ENCODE measurements at places on chromosomes 13 and 19.

GRCh38 chr19:11446652-11447301, 11.3 kb downstream of the PRKCSH start:
- DNase-seq, result no peak

DNA sequence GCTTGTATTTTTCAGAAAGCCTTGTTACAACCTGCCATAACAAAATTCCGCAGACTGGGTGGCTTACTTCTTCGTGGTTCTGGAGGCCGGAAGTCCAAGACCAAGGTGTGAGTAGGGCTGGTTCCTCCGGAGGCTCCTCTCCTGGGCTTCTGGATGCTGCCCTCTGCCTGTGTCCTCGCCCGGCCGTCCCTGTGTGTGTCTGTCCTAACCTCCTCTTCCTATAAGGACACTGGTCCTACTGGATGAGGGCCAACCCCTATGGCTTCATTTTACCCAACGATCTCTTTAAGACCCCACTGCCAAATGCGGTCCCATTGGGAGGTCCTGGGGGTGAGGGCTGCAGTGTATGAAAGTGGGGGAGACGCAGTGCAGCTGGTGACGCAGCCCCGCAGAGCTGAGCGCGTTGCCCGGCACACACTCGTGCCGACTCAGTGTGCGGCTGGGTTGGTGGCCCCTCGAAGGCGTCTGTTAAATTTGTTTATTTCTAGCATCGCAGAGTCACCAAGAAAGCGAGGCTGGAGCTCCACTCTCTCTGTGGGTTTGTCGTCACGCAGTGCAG, 116.7 kb downstream of the SOX1 start:
- DNase-seq, result no peak

DNA sequence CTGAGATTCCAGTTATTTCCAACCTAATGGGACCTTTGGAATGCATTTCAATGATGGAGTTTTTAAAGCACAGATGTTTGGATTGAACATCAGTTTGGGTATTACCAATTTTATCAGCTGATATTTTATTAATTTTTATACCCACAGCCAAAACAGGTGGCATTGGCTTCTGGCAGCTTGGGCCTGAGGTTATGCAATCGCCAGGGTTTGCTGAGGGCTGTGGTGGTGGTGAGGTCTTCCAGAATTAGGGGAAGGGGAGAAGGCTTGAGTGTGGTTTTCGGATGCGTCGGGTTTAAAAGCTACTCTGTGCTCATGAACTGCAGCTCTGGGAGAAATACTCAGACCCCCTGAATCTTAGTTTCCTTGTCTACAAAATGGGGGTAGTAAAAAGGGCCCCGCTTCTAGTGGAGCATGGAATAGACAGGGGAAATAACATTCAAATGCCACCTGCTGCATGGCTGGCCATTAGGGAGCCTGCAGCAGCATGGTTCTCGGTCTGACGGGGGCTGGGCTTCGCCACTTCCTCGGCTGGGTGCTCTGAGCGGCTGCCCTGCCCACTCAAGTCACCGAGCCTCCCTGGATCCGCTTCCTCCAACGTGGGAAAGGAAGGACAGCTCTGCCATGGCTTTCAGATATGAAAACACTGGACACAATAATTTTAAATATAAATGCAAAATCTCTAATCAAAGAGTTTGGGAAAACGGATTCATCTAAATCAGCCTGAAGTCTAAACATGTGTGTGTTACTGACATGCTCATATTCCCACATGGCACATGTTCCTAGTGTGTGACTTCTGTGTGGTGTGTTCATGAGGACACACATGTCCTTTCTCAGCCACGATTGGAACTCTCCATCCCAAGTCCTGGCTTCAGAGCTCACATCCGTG, 35.2 kb downstream of the ADPRHL1 start:
- DNase-seq, result no peak

GRCh38 chr19:459724-460511, 915 bp downstream of the SHC2 start:
- DNase-seq, result no peak

- no peak for DNase-seq
Observed at GRCh38 chr19:810077-810855, 11.5 kb downstream of the PLPPR3 start.

DNA sequence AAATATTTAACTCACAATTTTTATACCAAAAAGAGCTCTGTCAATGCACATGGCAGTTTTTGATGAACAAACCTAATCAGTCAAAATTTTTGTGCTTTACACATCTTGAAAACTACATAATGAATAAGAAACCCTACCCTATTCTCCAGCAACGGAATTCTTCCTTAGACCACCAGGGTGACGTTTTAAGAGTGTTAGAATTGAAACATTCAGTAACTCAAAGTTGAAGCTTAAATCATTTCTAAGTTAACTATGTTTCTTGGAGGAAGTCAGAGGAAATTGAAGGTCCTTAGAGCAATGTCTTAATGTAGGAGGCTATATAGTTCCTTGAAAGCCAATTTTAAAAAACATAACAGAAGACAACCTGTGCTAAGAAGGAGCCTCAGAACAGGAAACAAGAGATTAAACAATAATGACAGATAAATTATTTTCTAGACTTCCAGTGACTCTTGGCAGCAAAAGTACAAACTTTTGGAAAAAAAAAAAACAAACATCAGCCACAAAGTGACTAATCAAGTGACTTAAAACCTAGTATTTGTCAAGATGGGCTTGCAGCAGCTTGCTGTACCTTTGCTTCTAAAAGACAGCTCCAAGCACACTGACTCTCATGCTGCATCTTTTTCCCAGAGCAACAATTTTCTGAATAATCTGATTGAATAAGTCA, 6.2 kb downstream of the SPRY2 start:
- DNase-seq, result no peak

DNA sequence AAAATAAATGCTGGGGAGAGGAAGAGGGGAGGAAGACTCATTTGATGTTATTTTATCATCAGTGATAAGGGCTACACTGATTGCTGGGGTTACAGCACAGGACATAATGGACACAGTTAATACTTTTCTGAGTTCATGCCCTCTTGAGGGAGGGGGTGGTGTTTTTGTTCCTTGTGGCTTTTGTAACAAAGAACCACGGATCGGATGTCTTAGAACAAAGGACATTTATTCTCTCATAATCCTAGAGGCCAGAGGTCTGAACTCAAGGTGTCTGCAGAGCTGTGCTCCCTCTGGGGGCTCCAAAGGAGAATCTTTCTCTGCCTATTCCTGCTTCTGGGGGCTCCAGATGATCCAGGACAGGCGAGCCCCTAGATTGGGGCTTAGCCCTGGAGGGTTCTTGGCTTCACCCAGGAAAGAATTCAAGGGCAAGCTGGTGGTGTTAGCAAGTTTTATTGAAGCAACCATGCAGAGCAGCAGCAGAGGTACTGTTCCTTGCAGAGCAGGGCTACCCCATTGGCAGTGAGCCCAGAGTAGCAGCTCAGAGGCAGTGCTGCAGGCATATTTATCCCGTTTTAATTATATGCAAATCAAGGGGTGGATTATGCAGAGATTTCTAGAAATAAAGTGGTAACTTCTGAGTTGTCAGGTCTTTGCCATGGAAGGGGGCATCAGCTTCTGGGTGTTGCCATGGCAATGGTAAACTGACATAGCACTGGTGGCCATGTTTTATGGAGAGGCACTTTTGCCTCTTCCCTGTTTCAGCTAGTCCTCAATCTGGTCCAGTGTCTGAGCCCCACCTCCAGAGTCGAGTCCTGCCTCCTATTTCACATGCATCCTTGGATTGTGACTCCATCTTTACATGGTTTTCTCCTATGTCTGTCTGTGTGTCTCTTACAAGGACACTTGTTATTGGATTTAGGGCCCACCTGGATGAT, 18.0 kb downstream of the VAV1 start:
- peak; percentile 65 for DNase-seq

- DNase-seq, result no peak
Observed at GRCh38 chr13:49733181-49733951, 42.1 kb upstream of the EBPL start.

- DNase-seq, result peak; percentile 44
Observed at GRCh38 chr13:114174529-114174961, 4.5 kb upstream of the CFAP97D2 start.

DNA sequence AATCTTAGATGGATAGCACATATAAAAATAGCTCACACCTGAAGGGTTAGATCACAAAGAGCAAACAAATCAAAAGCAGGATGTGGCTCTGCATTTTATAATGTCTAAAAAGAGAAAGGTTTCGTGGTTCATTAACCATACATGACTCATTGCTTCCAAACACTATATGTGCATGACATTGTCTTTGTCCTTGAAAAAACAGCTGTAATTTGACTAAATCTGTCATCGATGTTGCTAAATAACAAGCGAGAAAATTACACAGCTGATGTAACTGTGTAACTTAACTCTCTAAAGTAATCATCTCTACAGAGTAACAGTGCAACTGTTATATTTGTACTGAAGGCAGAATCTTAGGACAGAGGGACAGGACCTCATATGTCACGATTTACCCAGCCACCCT, 383.1 kb upstream of the GPC6 start:
- no peak for DNase-seq

- no peak for DNase-seq
Observed at GRCh38 chr13:40920826-40921225, 98.3 kb downstream of the ELF1 start.

GRCh38 chr19:16066611-16067104, 9.6 kb upstream of the TPM4 start:
- no peak for DNase-seq

DNA sequence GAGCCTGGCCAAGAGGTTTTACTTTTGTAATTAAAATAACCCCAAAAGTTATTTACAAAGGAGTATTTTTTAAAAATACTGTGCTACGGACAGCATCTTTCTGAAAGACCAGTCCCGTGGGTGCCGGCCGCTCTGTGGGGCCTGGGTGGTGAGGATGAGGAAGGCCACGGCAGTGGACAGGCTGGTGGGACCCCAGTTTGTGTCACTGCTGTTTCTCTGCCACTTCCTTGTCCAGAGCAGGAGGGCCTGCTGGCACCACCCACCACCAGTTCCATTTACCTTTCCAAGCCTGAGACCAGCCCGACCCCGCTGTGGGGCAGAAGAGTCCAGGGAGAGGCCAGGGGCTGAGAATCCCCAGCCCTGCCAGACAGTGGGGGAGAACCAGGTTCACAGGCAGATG, 23.8 kb downstream of the ELAVL1 start:
- no peak for DNase-seq

- DNase-seq, result no peak
Observed at GRCh38 chr13:23411706-23412105, 21.8 kb downstream of the SACS start.

- DNase-seq, result no peak
Observed at GRCh38 chr19:55312621-55313512, 12.3 kb downstream of the TMEM150B start.

DNA sequence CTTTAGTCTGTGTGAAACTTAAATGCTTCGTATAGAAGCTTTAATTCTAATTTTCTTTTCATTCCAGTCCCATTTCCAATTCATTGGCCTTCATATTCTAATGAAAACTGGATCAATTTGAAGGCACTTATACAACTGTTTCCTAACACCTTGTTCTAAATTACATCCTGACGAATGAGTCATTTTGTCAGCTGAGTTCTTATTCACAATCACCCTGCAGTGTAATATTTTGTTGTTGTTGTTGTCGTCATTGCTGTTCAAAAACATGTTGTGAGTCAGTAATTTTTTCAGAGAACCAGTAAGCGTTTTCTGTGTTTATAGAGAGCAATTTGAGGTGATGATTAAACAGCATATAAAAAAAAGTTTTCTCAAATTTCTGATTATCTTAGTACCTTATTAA, 290.0 kb downstream of the PCDH9 start:
- no peak for DNase-seq

GRCh38 chr13:71137101-71137500, 729.9 kb downstream of the DACH1 start:
- no peak for DNase-seq

DNA sequence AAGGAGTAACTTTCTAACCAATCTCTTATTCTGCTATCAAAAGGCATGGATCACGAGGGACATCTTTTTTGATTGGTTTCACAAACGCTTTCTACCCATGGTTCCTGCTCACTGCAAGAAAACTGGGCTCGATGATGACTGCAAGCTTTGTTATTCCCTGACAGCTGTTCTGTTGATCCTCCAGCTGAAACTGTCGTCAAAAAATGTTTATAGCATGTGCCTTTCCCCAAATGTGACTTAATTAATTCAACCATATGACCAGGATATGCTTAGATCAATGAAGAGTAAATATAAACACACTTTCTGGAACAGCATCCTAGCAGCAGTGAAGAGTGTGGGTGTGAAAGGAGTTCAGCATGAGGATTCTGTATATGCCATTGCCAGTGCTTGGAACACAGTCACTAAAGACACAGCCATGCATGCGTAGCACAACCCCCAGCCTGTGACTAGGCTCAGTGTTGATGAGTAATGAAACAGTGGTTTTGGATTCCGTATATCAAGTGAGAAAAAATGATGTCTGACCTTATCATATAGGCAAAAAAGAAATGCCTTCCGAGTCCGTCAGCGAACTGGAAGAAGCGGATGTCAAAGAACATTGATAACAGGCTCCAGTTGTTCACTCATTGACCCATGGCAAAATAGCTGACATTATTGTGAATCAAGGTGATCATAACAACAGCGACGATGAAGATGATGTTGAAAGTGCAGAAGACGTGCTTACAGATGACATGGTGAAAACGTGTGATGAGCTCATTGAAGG, 347.4 kb downstream of the FGF9 start:
- DNase-seq, result no peak

GRCh38 chr19:36488118-36488845, 1.1 kb downstream of the ZNF566 start:
- no peak for DNase-seq

GRCh38 chr13:50144246-50145160, 129.3 kb downstream of the KCNRG start:
- DNase-seq, result no peak

DNA sequence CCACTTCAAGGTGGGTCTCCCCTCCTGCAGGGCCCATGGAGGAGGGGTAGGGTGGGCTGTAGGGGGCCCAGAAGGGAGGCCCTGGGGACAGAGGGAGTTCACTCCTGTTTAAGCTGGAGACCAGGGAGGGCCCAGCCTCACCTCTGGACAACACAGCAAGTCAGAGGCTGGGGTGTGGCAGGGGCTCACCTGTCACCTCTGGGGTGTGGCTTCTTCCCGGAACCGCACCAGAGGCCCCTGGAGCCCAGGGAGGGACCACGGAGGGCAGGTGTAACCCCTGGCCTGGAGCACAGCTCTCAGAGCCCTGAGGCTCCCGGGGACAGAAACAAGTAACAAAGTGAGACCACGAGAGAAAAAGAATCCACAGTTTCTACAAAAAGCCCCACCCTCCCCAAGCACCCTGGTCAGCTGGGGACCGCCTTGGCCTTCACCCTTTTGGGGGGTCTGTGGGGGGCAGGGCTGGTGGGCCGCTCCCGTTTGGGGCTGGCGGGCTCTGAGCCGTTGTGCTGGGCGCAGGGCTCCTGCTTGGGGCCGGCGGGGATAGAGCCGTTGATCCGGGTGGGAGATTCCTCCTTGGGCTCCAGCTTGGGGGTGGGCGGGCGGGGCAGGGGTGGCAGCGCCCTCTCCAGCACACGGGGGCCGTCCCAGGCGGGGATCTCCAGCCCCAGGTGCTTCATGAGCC, 8.0 kb downstream of the SIRT6 start:
- no peak for DNase-seq

All from SK-N-MC (cell line).